ENCODE measurements at places on chromosomes 4 and X.

DNA sequence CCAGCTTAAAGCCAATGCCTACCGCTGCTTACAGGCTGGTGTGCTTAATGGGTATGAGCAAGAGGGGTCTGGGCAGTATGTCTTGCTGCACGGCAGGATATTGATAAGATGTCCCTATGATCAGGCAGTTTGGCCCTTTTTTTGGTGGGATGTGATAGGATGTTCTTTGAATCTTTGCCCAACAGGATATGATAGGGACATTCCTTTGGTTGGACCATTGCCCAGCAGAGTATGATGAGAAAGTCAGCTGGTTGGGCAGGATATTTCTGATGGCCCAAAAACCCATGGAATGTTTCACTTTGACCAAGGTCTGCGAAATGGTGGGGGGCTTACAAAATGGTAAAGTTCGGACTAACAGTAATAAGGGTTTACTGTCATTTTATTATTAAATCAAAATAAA lies 1060.6 kb downstream of the STIM2 start:
- DNase-seq: no peak

- DNase-seq: no peak
These were observed 111.6 kb downstream of the FRYL start for GRCh38 chr4:48668254-48669017.

GRCh38 chr4:3112609-3113469 lies 38.4 kb downstream of the HTT start:
- DNase-seq: peak; percentile 43

DNA sequence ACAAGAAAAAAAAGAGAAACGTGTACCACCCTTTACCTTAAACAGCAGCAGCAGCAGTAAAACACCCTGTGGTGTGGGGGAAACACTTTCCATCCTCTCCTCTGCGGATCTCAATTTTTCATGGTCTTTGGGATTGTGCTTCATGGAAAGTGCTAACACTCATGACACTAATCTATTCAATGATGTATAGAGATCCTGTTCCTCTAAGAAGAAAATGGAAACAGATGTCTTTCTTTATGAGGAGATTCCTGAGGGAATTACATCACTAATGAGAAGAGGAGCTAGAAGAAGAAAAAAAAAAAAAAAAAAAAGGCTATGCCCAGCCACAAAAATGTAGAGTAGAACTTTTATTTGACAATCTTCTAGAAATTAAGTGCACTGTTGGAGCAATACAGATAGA lies 62.9 kb upstream of the NDST3 start:
- no peak for DNase-seq

DNA sequence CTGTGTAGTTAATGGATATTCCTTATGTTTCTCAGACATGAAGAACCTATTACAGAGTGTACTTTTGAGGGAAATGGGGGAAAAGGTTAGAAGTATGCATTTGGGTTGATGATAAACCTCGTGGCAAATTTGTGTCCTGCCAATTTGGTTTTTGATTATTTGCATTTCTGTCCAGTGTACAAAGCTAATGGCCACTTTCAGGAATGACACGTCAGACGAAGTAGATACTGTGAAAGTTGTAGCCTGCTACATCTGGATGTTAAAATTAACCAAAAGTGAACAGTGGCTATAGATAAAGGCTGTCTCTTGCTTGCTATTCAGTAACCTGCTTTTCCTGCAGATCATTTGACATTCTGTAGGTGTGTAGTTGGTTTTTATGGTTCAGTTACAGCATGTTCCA lies 1.0 kb downstream of the PRDX4 start:
- no peak for DNase-seq

GRCh38 chr4:39464886-39465501 lies 6.1 kb downstream of the LIAS start:
- no peak for DNase-seq

DNA sequence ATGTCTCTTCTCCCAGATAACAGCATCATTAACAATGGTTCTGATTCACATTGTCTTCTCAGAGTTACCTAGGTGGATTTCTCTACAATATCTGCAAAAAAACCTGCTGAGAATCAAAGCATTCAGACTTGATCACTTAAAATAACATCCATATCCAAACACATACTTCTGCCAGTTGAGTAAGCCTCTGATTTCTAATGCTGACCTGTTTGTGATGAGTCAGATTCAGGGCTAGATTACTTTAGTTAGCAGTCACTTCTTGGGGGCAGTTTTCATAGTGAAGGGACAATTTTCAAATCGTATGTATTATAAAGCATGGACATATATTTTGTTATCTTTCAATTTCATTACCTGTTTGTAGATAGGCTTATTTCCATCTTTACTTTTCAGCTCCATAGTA lies 35.5 kb downstream of the CCNI start:
- DNase-seq: no peak

- no peak for DNase-seq
These were observed 16.6 kb downstream of the BST1 start for GRCh38 chr4:15719506-15719905.

DNA sequence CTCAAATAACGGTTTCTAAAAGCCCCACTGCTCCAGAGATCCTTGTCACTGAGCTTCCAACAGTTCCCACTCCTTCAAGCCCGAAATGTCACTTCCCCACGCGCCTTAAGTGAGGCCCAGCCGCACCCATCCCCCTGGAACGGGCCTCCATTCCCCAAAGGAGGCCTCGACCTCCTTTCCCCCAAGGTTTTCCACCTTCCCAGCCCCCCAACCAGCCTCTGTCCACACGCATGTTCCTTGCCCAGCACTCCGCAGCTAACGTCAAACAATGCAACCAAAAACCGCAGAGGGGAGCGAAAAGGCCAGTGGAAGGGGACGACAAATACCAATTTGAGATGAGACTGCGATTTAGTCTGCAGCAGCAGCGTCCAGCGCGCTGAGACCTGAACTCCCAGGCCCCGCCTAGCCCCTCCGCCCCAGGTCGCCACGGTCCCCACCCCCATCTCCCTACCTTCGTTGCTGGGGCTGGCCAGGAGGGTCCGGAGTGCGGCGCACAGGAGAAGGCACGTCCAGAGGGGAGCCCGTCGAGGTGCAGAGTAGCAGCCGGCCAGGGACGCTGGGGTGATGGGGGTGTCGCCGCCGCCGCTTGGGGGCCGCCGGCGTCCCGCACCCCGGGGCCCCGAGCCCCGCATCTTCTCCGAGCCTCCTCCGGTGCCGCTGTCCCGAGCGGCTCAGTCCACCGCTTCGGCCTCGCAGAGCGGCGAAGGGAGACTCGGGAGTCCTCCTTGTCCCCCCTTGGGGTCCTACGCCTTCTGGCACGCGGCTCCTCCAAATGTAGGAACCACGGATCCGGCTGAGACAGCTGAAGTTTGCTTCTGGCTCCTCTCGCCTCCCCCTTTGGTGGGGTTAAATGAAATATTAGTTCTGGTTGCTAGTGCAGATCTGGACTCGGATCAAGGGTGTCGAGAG lies 924 bp downstream of the EPHA5 start:
- no peak for DNase-seq

GRCh38 chr4:88043001-88043400 lies 35.6 kb downstream of the PKD2 start:
- no peak for DNase-seq

GRCh38 chr4:103032574-103032973 lies 13.1 kb upstream of the SLC9B1 start:
- DNase-seq: peak; percentile 42

DNA sequence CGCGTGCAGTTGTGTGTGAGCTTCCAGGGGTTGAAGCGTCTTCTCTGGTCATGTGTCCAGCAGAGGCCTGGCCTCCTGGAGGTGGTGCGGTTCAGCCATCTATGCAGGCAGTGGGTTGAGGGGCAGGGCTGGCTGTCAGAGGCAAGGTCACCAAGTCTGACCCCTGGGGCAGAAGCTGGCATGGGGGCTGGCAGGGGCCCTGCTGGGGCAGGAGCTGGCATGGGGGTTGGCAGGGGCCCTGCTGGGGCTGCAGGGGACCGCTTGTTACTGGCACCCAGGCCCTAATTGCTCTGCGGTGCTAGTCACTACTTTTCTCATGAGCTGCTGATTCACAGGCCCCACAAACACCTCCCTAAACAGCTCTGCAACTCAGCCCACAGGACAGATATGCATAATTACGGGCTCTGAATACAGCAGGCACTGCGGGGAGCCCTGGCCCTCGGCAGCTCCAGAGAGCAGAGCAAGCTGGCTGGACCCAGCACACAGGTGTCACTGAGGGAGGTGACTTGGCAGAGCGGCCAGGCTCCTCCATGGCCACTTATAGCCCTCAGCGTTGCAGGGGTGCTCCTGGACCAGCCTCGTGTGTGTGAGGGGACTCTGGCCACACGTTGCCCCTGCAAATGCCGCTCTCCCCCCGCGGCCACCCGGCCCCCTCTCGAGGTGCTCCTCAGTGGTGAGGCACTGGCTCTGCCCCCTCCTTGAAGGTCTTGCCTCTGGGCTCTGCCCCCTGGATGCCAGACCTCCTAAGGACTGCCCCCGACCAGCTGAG lies 32.7 kb downstream of the CPLX1 start:
- DNase-seq: peak; percentile 40

GRCh38 chr4:177371461-177371860 lies 61.8 kb downstream of the NEIL3 start:
- DNase-seq: no peak

DNA sequence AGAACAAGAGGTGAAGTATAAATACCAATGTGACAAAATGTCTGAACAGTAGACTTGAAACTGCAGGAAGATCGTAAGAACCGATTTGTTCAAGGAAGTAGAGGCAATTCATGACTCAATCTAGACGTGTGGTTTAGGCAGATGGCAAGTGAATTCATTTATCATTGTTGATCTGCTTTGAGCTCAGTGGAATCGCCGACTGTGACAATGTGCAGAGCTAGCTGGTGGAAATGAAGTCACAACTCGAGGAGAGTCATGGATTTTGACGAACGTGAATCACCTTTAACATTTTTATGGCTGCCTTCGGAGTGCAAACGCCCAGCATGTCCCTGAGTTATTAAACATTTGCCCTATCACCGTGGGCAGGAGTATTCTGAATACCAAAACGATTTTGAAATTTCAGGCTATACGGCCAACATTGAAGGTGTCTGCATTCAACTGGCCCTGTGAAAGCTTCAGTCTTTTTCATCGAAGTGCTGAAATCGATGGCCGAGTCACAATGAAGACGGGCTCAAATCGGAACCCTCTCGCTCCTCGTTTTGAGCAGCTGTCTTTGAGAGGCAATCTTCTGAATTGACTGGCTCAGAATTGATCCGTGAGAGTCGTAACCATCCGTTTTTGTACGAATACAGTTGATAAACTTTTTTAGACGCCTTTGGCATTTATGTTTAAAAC lies 689 bp upstream of the OGT start:
- peak; percentile 11 for DNase-seq

GRCh38 chrX:135522132-135522530 lies 1.7 kb downstream of the INTS6L start:
- no peak for DNase-seq

GRCh38 chrX:56761167-56761566 lies 32.1 kb downstream of the NBDY start:
- DNase-seq: no peak

GRCh38 chr4:136768925-136769275 lies 763.4 kb downstream of the PCDH18 start:
- DNase-seq: no peak

- no peak for DNase-seq
These were observed 33.9 kb upstream of the CDX4 start for GRCh38 chrX:73412930-73413329.

DNA sequence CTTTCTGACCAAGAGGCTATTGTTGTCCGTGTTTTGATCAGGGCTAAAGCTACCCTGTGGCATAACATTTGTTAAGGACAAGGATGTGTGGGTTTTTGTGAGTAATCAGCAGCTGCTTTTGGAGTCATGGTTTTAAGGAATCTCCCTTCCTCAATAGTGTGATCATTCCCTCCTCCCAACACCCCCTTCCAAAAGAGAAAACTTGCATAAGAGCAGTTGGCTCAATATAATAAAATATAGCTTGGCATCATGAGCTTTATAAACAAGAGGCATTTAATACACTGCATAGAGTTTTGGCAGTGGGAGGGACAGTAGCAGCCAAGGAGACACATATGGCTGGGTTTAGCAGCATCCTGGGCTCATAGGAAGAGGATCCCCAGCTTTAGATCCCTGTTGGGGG lies 84.7 kb downstream of the NHS start:
- DNase-seq: no peak

GRCh38 chrX:48460606-48461005 lies 9.5 kb downstream of the SLC38A5 start:
- DNase-seq: no peak

- peak; percentile 74 for DNase-seq
These were observed 40.5 kb downstream of the BBS12 start for GRCh38 chr4:122772986-122773385.

DNA sequence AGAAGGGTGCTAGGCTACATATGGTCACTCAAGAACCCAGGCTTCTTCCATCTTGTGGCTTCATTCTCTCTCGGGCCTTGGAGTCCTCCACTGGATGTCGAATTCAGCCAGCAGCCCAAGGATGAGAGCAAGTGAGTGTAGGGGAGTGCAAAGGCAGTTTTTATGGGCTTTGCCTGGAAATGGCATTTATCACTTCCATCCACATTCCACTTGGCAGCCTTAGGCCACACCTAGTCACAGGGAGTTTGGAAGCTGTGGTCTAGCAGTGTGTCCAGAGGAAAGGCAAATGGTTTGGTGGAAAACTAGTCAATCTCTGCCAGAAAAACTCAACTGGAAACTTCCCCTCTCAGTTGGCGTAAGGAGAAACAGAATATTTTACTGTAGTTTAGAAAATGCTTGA lies 59.0 kb downstream of the NHS start:
- DNase-seq: no peak

DNA sequence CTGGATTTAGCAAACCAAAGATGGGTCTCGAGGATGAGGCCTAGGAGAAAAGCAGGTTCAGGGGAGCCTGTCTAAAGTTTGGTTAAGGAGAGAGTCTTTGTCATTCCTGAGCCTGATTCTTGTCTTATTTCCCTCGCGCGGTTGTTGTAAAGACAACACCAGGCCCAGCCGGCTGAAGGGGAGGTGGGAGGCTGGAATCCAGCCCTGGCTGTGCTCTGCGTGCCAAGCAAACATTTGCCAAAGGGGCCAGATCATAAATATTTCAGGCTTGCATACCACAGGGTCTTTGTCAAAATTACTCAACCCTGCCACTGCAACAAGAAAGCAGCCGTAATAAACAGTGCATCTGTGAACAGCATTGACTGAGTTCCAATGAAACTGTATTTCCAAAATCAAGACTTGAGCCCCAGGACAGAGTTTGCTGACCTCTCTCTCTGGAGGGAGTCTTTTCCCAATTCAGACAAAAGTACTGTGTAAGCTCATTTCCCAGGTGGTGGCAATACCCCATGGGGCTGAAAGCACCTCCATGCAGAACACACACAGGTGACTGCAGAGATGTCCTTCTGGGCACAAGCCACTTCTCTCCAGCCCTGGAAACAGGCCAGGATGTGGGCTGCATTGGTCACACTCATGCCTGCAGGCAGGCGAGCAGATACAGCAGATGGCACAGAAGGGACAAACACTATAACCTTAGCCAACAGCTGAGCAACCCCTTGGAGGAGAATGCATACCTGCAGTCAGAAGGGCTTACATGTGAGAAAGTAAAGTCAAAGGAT lies 320.3 kb downstream of the STK32B start:
- DNase-seq: no peak

DNA sequence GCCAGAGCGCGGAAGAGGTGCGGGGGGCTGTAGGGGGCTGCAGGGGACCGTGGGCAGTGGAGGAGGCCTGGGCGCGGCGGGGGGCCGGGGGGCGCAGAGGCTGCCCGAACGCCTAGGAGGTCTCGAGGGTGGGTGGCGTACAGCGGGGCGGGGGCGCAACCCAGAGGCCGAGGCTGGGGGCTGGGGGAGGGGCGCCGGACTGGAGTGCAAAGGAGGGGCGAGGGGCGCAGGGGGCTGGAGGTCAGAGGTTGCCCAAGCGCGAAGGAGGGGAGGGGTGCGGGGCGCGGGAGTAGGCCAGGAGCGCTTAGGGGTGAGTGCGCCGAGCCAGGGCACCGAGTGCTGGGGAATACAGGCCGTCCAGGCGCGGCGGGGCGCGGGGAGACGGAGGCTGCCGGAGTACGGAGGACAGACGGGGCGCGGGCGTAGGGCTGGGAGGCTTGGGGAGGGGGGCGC lies 255 bp downstream of the GYG2 start:
- no peak for DNase-seq
